ENCODE measurements at places on chromosomes 4 and X.
A peak's percentile ranks its signal among the peaks of the same experiment; 100 is the strongest.

GRCh38 chr4:121788896-121789295, 12.2 kb upstream of the EXOSC9 start:
- DNase-seq = no peak

- no peak for DNase-seq
Measured at GRCh38 chr4:72375073-72375736, 193.8 kb downstream of the ADAMTS3 start.

- DNase-seq = no peak
Measured at GRCh38 chrX:120136840-120137239, 21.1 kb upstream of the RHOXF1 start.

DNA sequence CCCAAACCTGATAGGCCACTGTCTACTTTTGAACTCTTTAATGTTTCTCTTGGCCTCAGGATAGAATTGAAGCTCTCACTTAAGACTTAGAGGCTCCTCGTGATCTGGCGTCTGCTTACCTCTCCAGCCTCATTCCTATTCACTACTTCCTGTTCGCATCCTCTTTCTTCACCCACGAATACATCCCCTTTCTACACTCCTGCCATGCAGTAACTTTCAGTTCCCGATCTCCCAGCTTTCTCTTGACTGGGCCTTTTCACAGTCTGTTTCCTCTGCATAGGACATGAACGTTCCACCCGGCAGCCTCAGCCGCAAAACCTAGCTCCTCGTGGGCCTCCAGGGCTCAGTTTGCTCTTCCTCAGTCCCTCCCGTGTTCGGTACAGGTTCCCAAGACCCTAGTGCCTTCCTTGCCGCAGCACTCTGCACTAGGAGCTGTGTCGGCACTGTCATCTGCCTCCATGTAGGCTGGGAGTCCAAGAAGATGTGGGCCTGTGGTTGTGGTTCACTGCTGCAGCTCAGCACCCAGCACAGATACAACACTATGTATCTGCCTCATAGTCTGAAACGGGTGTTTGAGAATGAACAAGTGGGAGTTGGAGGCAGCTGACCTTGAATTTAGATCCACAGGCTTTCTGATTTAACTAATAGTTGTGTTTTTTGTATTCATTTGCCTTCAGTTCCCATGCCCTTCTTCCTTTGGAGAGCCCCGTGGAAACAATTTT, 15.8 kb downstream of the RPL39 start:
- no peak for DNase-seq

DNA sequence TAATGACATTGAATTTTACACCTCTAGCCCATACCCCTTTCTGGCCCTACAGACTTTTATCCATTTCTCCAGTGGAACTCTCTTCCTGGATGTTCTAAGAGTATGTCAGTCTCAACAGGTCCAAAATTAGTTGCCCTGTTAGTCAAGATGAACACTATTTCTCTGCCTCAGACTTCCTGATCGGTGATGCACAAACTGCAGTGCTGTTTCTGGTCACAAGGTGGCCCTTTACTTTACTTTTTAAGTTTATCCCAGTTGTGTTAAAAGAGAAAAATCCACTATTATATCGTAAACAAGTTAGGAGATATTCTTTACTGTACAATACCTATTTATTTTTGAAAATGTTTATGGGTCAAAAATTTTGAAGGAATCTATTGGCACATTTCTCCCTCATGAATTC, 13.1 kb downstream of the TCEAL7 start:
- peak; percentile 8 for DNase-seq

DNA sequence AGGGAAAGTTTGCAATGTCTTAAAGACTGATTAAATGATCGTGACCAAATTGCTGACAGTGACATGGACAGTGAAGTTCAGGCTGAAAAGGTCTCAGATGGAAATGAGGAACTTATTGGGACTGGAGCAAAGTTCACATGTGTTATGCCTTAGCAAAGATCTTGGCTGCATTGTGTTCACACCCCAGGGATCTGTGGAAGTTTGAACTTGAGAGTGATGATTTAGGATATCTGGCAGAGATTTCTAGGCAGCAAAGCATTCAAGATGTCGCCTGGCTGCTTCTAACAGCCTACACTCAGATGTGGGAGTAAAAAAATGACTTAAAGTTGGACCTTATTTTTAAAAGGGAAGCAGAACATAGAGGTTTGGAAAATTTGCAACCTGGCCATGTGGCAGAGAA, 21.4 kb downstream of the SCARB2 start:
- DNase-seq = no peak

DNA sequence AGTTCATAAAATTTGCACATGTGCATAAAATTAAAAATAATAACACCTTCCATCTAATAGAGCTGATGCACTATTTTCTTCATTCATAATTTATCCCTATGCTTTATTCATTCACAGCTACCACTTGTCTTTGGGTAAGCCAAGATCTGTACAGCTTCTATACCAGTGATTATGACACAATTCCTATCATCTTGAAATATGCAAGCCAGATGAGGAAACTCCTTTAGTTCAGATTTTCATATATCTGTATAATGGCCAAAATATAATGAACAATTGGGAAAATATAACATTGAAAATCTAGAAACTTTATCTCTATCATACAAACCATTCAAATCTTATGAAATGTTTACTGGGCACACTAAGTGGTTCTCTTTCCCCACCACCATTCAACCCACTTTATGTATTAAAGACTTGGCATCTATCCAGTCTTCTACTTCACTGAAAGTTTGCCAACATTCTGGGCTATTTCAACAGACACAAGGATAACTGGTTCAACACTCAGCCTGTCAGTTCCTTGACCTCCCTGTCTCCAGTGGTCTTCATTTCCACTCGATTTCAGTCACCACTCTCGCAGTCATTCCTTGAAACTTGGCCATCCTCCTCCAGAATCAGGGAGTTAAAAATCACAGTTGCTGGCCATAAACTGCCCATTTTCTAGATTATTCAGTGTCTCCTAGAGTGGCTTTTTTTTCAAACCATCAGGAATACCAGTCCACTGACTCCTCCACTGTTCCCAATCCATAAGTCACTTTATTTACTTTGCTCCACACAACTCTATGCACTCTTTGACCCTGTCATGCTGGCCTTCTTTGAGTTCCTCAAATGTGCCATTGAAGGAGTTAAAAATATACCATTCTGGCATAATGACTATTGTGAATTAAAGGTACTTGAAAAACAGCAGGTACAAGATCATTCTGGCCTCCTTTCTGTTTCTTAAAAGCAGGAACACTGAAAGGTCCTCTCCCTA, 85.5 kb downstream of the CAMK2D start:
- no peak for DNase-seq

Data from NCI-H2171 treated with DMSO at 0.1 percent for 48 hours (cell line).